ENCODE measurements at places on chromosomes 16 and 17.

DNA sequence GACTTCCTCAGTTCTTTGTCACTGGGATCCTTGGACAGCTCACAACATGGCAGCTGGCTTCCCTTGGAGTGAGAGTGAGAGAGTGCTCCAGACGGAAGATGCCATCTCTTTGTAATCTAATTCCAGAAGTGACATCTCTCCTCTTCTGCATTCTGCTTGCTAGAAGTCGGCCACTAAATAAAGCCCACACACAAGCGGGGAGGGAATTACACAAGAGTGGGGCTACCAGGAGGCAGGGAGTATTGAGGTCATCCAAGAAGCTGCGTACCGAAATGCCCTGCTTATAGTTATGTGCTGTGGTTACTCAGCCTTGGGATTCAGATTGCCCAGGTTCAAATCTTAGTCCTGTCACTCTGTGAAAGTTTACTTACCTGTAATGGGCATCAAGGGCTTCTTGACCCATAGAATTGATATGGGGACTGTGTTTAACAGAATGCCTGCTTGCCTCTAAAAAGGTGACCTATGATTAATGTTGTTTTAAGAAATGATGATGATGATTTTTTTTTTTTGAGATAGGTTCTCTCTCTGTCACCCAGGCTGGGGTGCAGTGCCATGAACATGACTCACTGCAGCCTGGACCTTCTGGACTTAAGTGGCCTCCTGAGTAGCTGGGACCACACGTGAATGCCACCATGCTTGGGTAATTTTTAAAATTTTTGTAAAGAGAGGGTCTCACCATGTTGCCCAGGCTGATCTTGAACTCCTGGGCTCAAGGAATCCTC lies 120.9 kb upstream of the HS3ST2 start:
- no peak for DNase-seq

- DNase-seq, result no peak
These were observed 23.8 kb upstream of the MYH13 start for GRCh38 chr17:10396524-10397163.

DNA sequence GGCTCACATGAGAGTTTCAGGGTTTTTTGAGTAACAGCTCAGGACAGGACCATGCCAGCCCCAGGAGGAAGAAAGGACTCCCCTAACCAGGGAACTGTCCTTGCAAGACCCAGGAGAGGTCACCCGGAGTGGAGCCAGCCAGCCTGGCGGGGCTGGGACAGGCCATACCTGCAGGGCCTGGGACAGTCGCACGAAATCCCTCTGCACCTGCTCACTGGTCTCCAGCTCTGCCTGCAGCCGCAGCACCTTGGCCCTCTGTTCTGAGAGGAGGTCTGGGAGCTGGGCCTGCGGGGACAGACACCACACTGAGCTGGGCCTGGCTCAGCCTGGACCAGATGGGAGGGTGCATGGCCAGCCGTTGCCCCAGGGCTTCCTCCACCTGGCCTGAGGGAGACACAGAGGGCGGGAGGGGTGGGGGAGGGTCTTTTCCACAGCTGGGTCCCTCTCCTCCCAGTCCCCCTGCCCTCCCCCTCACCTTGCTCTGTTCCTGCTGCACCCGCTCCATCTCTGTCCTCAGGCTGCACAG lies 19.7 kb downstream of the RABEP2 start:
- no peak for DNase-seq

GRCh38 chr17:63529711-63530556 lies 6.8 kb downstream of the KCNH6 start:
- DNase-seq, result no peak

- no peak for DNase-seq
These were observed 84.8 kb upstream of the TOX3 start for GRCh38 chr16:52631711-52632110.

GRCh38 chr16:31421587-31421986 lies 6.6 kb downstream of the COX6A2 start:
- DNase-seq, result no peak

GRCh38 chr17:78001612-78002011 lies 43.1 kb downstream of the TNRC6C start:
- DNase-seq, result no peak

DNA sequence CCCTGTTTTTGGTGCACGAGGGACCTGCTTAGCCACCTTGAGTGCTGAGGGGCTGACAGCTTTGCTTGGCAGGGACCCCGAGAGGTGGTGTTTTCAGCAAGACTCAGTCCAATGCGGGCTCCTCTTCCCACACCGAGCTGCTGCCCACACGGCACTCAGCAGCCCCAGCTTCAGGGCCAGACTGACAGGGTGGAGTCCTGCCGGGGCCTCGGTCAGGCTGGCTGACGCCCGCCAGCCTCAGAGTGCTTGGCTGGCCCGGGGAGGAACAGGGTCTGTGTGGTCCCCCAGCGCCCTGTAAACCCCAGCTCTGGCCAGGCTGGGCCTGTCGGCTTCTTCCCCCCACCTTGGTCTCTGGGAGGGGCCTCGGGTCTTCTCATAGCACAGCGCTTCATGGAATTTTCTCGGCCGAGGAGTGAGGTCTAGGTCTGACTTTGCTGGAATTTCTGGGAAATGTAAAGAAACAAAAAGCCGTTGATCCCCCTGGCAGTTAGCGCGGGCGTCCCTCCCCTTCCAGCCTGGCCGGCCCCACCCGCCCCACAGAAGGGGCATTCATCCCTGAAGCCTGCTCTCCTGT lies 2.6 kb downstream of the SOX8 start:
- no peak for DNase-seq

DNA sequence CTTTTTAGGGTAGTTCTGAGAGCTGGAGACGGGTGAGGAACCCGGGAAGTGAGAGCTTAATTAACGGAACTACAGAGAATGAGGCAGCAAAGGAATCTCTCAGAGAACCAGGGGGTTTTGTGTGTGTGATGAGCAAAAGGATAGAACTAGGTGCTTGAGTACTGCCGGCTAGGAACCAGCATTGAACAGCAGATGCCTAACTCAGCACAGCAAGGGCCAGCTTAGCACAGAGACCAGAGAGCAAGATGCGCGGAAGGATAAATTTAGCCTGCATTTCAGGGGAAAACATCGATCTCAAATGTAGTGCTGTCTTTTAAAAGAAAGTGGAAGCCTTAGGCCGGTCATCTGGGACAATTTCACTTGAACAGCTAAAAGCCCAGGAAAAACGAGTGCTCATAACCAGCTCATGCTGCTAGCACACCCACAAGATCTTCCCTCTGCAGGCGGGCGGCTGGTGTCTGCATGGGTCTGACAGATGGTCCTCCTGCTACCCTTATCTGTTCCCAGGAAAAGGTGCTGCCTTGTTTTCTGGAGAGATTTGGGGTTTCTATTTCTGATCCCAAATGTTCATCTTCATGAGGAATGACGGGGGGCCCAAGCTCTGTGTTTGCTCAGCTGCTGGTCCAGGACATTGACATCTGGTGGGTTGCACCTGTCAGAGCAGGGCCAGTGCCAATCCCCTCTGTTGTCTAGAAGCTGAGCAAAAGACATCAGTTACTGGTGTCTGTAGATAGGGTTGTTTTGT lies 103.9 kb downstream of the SOCS1 start:
- no peak for DNase-seq

GRCh38 chr16:10322723-10323527 lies 62.9 kb upstream of the ATF7IP2 start:
- no peak for DNase-seq

- DNase-seq, result no peak
These were observed 1.2 kb downstream of the MAF start for GRCh38 chr16:79599256-79599836.

DNA sequence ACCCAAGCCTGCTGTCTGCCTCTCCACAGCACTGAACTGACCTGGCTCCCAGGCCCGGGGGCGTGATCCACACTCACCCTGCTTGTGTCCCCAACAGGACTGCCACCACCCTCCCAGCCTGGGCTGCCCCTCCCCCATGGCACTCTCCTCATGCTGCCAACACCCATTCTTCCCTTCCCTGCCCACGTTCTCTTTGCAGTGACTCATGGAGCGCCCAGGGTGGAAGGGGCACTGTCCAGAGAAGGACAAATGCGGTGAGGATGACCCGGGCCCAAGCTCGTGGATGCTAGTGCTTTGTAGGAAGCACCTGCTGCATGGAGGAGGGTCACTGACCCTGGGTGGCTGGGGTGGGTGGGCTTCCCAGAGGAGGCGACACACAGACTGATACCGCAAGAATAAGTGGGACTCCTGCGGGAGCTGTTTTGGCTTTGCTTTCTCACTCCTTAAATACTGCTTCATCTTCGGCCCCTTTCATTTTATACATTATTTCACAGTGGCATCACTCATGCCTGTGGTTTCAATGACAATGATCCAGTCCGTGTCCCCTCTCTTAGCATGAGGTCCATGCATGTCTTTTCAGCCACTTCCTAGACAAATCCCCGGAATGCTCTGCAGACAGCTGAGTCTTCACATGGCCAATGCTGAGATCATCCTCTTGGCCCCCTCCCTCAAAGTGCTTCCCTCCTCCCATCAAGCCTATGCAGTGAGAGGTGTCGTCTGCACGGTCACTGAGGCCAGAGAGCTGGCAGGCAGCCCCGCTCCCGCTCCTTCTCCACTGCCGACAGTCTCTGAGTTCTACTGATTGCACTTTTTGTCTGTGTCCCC lies 17.6 kb downstream of the CDK5R1 start:
- DNase-seq, result no peak
